Esophagus mucosa (tissue), 1 donor: ENCODE measurements at places on chromosomes 16 and 17. TPM values are rescaled to one million over a fixed set of nuclear protein-coding genes. Genes with fewer than 3 reads are reported as not detected.

Gene FOXC2
- total RNA-seq, result 0.28 TPM

Gene TMEM11
- total RNA-seq, result 21.1 TPM

Gene SCNN1B
- 68.1 TPM for total RNA-seq

Gene ABCA6
- 2.4 TPM for total RNA-seq

Gene SULT1A4
- total RNA-seq, result 2.2 TPM

Gene SEZ6L2
- total RNA-seq, result 2.9 TPM

Gene SPATA22
- total RNA-seq, result not detected

Gene TM4SF5
- total RNA-seq, result not detected

Gene FAM234A
- total RNA-seq, result 56.4 TPM

Gene MYO15B
- total RNA-seq, result 15.6 TPM
